ENCODE measurements at places on chromosomes 4 and X. TPM values are rescaled to one million over a fixed set of nuclear protein-coding genes. Genes with fewer than 3 reads are reported as not detected.

DNA sequence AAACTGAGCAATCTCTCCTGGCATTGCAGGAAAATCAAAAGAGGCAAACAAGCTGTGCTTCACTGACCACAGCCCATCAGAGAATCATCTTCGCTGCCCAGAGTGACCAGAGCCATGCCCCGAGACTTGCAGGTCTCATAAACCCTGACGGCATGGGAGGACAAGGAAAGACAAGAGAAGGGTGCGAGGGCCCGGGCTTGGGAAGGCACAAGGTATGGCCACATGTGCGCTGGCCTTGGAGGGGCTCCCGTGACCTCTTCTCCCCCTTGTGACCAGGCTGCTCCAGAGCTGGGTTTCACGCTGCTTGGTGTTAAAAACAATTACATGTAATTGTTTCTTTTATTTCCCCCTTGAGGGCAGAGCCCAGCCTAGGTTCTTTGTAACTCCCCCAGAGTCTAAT lies 20.8 kb downstream of the DCTD start:
- DNase-seq = no peak

TMPRSS11A gene
- not detected for total RNA-seq

CABS1 gene
- total RNA-seq = not detected

- DNase-seq = no peak
These were observed 1077.3 kb upstream of the PCDH10 start for GRCh38 chr4:132071815-132072214.

NUDT10 gene
- total RNA-seq = not detected

Data from Panc1 (cell line).